ENCODE measurements at places on chromosomes 12 and 14.

- no peak for DNase-seq
These were observed 1.6 kb downstream of the HOXC9 start for GRCh38 chr12:54001283-54002187.

GRCh38 chr14:19974844-19975243, 547 bp upstream of the OR4K15 start:
- no peak for DNase-seq

GRCh38 chr12:90569685-90570084, 385.3 kb downstream of the CCER1 start:
- no peak for DNase-seq

DNA sequence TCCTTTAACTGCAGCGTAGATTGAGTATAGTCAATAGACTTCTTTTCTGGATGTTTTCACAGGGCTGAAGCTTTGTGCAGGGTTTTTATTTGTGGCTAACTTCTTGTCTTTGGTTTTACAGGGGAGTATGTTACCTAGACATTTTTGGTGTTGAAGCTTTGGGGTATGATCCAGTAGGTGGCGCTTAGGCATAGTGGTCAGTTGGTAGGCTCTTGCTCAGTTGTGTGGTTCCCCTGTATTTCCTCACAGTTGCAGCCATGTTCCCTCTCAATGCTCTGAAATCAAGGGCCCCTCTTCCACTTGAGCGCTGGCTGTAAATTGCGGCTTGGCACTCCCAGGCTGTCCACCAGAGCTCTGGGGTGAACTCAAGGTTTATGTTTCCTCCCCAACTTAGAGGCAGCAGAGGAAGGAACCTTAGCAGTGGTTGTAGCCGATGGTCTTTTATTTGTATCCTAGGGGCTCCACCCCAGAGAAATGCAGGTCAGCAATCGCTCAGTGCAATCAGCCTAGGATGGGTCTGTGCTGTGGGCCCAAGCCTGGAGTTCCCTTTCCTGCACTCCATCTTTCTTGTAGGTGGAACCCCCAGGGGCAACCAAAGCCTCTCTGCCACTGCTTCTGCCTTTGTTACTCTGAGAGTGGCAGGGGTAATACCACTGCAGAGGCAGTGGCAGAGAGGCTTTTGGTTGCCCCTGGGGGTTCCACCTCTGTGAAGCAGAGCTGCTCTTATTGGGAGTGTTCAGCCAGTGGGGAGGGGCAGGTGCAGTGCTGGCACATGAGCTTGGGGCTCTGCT, 55.1 kb downstream of the CMAS start:
- DNase-seq = peak; percentile 18

GRCh38 chr12:30783946-30784345, 29.2 kb upstream of the CAPRIN2 start:
- DNase-seq = no peak

DNA sequence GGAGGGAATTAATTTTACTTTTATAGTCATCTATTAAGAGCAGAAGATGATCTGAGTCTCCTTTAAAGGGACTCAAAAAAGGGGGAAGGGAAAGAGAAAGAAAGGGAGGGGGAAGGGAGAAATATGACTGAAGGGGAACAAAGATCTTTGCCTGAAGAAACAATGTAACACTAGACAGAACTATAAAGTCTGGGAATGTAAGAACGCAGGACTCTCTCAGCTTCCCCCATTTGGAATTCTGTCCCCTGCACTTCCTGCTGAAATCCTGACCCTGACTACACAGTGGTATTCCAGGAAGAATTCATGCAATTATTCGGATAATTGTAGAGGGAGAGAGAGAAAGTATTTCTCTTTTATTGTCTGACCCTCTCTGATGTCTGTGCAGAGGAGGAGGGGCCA, 8.6 kb upstream of the HOXC11 start:
- no peak for DNase-seq

DNA sequence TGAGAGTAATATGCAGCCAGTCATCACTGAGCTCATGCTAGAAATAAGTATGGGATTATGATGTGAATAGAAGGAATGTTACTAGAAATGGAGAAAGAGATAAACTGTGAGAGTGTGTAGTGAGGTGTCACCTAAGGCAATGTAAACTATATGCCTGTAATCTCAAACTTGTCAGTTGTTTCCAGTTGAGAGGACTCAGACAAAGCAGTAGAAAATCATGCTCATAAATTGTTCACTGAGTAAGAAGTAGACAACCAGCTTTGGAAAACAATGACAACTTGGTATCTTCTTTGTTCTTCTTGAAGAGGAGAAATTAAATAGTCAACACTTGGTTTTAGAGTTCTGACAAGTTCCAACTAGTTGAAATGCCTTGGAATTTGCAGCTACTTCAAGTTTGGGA, 148.5 kb upstream of the OR4E1 start:
- DNase-seq = no peak

GRCh38 chr12:57611108-57611826, at the start of gene ARHGEF25:
Gene ARHGEF25, plus strand, starts transcription at chr12:57611435. Its CDS starts 460 bp downstream, at chr12:57611895.
- no peak for DNase-seq

DNA sequence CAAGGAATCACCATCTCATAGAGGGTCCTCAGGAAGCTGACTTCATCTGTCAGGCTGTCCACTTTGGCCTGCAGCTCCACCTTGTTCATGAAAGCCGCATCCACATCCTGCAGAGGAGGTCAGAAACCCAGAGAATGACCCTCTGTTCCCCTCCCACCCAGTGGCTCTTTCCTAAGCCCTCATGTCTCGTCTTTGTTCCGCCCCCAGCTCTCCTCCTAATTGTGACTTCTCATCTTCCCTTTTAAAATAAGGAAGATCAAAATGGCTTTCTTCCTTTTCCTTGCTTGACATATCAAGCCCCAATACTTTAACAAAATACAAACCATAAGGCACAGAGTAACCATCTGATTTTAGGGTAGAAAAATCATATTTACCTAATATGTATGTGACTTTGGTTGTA, 4.4 kb downstream of the KRT76 start:
- no peak for DNase-seq

GRCh38 chr14:23045419-23046357, 3.7 kb downstream of the PSMB11 start:
- no peak for DNase-seq

- no peak for DNase-seq
These were observed 51.8 kb downstream of the FBXL14 start for GRCh38 chr12:1542599-1542998.

- no peak for DNase-seq
These were observed 59.9 kb upstream of the CCDC60 start for GRCh38 chr12:119274636-119275065.

DNA sequence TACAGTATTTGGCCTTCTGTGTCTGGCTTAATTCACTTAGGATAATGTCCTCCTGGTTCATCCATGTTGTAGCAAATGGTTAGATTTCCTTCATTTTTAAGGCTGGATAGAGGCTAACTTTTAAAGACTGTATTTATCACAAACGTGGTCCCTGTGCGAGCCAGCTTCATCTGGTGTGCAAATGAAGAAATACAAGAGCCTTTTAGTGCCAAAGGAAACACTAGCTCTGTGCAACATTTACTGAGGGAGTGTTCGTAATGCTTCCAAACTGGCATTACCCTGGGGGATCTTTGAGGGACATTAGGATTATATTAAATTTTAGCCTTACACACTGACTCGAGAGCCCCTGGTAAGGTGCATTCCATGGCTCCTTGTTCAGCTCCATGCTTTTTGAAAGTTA, 43.0 kb upstream of the SLC38A2 start:
- DNase-seq = no peak

DNA sequence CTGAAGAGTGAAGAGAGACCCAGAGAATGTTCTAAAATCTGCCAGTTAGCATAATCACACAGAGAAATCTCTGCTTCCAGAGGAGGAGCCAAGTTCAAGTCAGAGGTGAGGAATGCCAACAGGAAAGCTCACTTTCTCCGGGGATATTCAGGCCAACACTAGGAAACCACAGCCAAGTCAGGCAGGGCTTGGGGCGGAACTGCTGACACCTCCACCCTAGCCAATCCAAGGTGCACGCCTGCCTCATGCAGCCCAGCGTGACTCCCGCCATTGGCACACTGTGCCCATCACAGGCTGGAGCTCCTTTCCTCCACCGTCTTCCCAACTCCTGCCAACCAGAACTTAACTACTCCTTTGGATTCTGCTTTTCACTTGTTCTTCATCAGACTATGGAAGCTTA, 374.3 kb upstream of the CCDC196 start:
- no peak for DNase-seq

- DNase-seq = no peak
These were observed 22.2 kb downstream of the AGAP2 start for GRCh38 chr12:57716305-57716704.

DNA sequence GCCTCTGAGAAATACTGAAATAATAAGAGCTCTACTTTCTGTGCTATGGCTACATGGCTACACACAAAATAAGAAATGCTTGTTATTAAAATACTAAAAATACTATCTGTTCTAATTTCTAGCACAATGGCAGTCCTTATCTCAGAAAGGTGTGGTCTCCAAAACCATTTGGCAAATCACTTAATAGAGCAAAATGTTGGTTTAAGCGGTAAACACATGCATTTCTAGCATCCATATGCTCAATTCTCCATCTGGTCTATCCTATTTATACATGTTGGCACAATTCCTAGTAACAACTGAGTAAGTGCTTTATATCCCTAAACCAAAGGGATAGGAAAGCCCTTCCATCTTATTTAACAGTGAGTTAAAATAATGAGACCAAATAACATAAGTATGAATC, 107.0 kb downstream of the PAPLN start:
- no peak for DNase-seq

All from Panc1 (cell line).